Endothelial cell of umbilical vein (primary cell): ENCODE measurements at places on chromosomes 16 and 17.

DNA sequence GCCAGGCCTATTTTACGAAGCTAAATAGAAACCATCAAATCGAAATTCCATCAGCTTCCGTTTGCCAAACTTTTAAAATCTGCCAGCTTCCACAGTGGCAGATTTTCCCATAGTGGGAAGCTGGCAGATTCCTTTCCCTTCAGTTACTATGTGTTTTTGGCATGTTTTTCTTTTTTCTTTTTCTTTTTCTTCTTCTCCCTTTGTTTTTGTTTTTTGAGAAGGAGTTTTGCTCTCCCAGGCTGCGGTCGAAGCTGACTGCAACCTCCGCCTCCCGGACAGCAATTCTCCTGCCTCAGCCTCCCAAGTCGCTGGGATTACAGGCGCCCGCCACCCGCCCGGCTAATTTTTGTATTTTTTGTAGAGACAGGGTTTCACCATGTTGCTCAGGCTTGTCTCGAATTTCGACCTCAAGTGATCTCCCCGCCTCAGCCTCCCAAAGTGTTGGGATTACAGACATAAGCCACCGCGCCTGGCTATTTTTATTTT, 684 bp upstream of the CWC25 start:
- DNase-seq = no peak

GRCh38 chr16:27879601-27880247, 183.8 kb downstream of the GSG1L start:
- no peak for DNase-seq

DNA sequence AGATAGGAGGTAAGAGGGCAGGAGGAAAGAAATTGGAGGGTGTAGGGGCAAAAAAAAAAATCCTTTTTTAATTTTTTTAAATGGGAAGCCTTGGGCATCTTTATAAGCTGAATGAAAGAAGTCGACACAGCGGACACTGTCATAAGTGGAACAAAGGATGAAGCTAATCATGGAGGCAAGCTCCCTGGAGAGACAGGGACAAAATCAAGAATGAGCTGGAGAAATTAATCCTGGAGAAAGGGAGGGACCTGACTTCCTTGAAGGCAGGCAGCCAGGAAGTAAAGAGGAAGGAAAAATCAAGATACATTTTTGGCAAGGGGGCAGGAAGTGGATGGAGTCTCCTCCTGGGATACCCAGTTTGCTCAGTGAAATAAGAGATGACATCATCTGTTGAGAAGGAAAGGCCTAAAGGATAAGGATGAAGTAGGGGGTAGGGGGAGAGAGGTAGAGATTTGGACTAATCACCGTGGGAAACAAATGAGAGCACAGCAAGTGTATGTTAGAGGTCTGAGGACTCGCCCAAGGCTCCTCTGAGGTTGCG, 179.3 kb downstream of the SLC39A11 start:
- no peak for DNase-seq

DNA sequence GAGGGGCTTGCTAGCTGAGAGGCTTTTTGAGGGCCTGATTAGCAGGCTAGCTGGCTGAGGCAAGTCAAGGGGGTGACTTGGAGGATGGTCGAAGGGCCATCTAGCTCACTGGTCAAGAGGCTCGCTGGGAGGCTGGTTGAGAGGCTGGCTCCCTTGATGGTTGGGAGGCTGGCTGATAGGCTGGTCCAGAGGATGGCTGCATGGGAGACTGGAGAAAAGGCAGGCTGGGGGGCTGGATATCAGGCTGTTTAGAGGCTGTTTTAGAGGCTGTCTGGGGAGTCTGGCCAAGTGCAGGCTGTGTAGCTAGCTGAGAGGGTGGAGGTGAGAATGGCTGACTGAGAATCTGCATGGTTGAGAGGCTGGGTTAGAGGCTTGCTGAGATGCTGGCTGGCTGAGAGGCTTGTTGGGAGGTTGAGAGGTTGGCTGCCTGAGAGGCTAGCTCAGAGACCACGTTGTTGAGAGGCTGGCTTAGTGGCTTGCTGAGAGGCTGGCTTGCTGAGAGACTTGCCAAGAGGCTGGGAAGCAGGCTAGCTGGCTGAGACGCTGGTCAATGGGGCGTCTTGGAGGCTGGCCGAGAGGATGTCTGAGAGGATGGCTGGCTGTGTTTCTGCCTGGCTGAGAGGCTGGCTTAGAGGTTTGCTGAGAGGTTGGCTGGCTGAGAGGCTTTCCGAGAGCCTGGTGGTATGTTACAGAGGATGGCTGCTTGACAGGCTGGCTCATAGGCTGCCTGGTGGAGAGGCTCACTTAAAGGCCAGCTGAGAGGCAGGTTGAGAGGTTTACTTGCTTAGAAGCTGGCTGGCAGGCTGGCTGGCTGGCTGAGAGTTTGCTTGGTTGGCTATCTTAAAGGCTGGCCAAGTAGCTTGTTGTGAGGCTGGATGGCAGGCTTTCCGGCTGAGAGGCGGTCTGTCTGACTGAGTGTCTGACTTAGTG, 36.6 kb upstream of the ACSM2B start:
- DNase-seq = no peak

GRCh38 chr16:74321356-74321755, 24.7 kb downstream of the PSMD7 start:
- no peak for DNase-seq

GRCh38 chr16:70457446-70458166, 3.2 kb downstream of the FCSK start:
- no peak for DNase-seq

DNA sequence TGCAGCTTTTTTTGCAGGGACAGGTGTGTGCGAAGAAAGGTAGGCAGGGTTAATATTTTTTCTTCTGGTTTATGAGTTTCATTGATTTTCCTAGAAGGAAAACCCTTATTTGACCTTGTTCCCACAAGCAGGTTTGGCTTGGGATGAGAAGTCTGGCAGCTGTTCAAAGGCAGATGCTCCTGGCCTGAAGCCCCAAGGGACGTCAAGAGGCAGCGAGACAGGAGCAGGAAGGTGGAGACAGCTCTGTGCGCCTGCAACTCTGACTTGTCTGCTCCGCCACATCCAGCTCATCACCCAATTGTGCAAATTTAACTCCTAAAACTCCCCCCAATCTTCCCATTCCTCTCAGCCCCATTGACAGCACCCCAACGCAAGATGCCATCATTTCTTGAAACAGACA, 136.8 kb upstream of the XYLT1 start:
- DNase-seq = no peak

GRCh38 chr16:820748-821147, 20.2 kb upstream of the GNG13 start:
- no peak for DNase-seq

DNA sequence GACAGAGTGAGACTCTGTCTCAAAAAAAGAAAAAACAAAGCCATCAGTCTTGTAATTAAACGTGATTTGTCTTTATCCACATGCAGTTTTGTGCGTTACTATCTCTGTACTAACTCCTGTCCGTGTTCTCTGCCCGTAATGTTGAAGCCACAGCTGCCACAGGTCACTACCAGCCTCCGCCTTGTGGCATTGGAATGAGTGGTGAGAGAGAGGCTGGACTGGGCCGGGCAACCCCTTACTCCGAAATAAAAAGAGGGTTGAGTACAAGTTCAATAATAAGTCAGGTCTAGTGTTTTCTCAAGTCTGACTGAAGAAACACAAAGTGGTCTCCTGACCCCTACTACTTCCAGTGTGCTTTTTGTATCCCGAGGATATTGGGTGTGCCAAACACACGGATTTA, 5.4 kb downstream of the DNAJA3 start:
- DNase-seq = no peak

GRCh38 chr16:65660390-65660789, 538.5 kb upstream of the CDH11 start:
- DNase-seq = no peak

- no peak for DNase-seq
These were observed 524.8 kb downstream of the KCNJ18 start for GRCh38 chr17:22217135-22217534.

DNA sequence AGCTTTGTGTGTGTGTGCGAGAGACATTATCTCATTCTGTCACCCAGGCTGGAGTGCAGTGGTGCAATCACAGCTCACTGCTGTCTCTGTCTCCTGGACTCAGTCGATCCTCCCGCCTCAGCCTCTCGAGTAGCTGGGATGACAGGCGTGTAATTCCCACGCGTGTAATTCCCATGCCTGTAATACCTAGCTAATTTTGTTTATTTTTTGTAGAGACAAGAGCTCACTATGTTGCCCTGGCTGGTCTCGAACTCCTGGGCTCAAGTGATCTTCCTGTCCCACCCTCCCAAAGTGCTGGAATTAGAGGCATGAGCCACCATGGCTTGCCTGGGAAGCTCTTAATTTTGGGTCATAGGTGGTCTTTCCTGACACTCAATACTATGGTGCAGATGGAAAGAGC, 205.3 kb upstream of the TNRC6C start:
- no peak for DNase-seq

GRCh38 chr16:49663081-49664065, 192.5 kb downstream of the ZNF423 start:
- no peak for DNase-seq

DNA sequence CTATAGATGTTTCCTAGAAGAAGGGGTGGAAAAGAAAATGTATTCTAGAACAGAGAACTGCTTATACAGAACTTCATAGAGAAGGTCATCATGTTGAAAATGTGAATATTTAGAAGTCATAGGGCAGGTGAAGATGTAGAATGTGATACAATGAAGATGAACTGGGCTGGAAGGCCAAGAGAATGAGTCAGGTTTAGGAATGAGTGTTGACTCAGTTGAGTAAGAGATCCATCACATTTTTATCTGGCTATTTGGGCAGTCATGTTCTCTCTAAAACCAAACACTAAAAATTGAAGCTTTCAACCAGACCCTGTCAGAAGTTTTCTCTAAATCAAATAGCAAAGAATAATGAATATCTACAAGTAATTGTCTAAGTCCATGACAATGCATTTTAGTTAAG, 660.5 kb downstream of the KCNJ2 start:
- no peak for DNase-seq

DNA sequence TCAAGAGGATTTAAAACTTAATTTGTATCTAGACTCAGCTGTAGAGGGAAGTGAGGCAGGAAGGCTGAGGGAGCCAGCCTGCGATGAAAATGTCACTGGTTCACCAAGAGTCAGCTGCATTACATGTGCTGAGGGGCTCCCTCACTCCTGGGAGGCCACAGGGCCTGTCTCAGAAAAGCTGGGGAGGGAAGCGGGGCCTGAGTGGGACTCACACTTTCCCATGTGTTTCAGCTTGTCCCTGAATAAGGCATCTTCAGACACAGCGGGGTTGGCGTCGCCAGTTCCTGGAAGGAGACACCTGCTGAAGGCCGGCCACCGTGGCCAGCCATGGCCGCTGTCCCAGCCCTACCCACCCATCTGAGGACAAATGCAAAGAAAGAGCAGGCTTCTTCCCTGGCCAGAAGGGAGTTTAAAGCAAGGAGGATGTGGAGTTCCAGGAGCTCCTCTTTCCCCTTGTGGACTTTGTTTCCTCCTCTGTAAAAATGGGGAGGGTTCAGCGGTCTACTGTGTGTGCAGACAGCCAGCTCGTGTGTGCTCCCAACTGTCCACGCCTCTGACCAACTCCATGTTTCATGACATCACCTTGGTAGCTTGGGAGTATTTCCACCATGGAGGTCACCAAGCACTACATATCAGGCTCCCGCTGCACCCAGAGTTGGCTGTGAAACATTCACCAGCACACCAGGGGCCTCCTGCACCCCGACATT, 19.2 kb upstream of the MRPS23 start:
- DNase-seq = no peak

GRCh38 chr16:10370096-10370726, 15.7 kb upstream of the ATF7IP2 start:
- no peak for DNase-seq

DNA sequence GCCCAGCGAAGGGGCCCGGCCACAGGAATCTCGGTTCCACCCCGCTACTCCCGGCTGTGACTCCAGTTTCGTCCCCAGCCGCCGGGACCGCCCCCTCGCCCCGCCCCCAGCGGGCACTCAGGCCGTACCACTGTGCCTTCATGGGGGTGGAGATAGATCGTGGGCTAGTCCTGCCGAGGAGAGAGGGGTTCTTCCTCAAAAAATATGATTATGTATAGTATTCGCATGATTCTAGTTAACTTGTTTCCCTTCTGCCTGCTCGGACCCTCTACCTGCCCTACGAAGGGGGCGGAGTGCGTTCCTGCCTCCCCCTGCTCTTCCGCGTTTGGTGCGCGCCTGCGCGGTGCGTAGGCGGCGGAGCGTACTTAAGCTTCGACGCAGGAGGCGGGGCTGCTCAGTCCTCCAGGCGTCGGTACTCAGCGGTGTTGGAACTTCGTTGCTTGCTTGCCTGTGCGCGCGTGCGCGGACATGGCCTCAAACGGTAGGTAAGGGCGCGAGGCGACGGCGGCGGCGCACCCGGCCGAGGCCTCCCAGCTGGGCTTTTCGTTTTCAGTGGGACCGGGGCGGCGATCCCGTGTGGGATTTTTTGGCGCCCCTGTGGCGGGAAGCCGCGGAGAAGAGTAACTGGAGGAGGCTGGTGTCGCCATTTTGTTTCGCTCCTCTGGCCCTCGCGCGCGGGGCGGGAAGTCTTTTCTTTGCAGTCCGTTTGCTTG, at the start of gene FUS:
Gene FUS, plus strand, starts transcription at position 393 of the 713 bp plus-strand sequence. Its CDS starts 76 bp downstream, at position 469.
- DNase-seq = peak; percentile 90

- DNase-seq = no peak
These were observed 13.5 kb downstream of the ABR start for GRCh38 chr17:1166276-1166675.

DNA sequence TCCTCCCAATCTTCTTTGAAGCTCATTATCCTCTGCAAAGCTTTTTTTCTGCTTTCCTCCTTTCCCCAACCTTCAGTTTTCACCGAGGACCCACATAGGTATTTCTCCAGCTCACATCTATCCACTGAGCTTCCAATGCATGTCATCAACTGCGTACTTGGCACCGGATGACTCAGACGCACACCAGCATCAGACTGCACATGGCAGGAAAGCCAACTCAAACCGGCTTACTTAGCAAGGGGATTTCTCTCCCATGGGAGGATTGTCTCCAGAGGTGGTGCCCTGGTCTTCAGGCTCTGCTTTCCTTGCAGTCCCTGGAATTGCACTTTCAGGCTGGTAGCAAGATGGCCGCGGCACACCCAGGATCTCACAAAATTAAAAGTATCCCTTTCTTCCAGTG, 1.7 kb upstream of the AKTIP start:
- DNase-seq = peak; percentile 77

DNA sequence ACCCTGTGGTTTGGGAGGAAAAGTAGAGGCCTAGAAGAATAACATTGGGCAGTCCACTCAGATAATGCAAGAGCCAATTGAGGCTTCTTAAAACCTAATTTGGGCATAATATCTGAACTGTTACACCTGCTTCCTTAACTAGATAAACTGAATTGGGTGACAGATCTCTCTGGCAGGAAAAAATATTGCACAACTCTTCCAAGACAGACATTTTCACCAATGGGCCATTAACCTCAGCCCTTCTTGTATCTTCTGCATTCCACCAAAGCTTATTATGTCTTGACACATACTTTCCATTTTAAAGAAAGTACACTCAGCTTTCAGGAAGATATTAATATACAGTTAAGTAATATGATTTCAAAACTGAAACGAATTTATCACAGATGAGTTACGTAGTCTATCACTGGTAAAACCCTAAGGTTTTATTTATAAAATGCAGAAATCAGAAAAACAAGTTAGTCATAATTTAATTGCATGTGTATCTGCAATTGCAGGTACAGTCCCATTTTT, 79.9 kb upstream of the MON1B start:
- DNase-seq = no peak

GRCh38 chr16:69131167-69131838, 1.1 kb downstream of the CHTF8 start:
- DNase-seq = peak; percentile 16
